Hematopoietic multipotent progenitor cell (in vitro differentiated cells): ENCODE measurements at places on chromosomes 3 and 15. TPM values are rescaled to one million over a fixed set of nuclear protein-coding genes. Genes with fewer than 3 reads are reported as not detected.

DNA sequence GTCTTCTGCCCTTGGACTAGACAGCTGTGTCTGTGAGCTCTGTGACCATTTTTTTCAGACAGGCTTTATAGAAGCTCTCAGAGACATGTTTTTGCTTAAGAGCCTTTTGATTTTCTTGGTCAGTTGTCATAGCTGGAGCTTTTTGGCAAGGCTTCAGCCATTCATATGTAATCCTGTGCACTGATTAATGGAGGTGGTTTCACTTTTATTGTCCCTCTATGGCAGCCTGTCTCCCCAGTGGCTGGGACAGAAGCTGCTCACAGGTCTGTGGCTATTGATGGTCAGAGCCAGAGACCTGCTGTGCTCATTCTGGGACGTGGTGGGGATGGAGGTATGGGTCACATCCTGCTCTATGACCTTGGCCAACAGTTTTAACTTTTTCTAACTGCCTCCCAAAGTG lies 226.6 kb upstream of the LRRFIP2 start:
- DNase-seq = no peak

DNA sequence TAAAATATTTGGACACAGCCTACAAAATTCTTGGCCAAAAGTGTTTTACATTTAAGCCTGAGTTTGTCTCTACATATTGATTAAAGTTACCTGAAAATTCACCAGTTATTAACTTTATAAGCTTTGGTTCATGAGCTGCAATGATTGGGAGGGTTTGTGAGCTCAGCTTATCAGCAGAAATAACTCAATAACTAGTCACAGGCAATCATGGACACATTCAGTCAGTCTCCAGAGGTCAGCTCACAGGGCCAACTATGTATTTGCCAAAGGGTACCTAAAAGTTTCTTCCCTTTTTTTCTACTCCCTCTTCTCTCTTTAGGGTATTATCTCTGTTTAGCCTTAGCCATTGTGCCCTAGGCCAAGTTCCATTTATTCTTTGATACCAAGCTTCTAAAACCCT lies 145.9 kb downstream of the ZPLD1 start:
- no peak for DNase-seq

DNA sequence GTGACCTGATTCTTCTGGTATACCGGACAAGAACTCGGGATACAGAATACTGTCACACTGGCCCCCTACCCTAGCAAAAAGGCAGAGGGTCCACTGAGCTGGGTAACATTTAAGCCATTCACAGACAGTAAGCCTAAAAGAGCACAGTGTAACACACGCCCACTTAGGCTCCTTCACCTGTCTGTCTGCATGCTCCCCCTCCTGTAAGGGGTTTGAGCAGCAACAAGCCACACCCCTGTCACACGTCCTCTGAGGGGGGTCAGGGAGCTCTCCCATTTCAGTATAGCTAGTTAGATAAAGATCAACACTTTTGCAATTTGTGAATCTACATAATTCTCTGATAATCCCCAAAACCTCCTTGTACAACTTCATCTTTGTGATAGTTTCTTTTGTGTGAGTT lies 586.3 kb upstream of the LMCD1 start:
- no peak for DNase-seq

- no peak for DNase-seq
Measured at GRCh38 chr3:81684751-81685395, 76.6 kb downstream of the GBE1 start.

- DNase-seq = no peak
Measured at GRCh38 chr3:48047841-48048464, 31.7 kb upstream of the MAP4 start.

DNA sequence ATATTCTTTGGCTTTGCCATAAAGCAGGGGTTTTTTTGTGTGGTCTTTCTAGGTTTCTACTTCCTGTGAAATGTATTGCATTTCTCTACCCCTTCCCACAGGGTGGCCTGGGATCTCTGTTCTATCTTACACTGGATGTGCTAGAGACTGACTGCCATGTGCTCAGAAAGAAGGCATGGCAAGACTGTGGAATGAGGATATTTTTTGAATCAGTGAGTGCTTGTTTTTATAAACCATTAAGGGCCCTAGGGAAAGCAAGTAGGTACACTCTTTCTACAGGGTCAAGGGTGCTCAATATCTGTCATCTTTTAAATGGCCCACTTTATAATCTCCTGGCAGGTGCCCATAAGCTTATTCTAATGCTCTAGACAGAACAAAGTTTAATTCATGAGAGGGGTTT lies 730 bp downstream of the FETUB start:
- DNase-seq = no peak

FGF7 gene
- under 0.01 TPM for total RNA-seq

- DNase-seq = no peak
Measured at GRCh38 chr3:71358243-71358642, 225.3 kb downstream of the FOXP1 start.

DNA sequence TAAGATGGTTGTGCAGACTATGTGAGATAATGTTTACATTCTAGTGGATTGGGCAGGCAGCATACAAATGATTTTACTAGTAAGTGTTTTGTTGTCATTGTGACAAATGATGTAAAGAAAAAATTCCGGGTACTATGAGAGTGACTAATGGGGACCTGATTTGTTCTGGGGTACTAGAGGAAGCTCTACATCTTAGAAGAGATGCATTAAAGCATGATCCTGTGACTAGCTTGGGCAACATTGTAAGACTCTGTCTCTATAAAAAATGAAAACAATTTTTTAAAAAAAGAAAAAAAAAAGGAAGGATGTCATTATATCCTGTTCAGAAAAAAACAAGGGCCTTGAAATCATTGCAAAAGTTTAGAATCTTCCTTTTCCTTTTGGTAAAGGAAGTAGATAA lies 58.1 kb upstream of the MYRIP start:
- DNase-seq = no peak

DNA sequence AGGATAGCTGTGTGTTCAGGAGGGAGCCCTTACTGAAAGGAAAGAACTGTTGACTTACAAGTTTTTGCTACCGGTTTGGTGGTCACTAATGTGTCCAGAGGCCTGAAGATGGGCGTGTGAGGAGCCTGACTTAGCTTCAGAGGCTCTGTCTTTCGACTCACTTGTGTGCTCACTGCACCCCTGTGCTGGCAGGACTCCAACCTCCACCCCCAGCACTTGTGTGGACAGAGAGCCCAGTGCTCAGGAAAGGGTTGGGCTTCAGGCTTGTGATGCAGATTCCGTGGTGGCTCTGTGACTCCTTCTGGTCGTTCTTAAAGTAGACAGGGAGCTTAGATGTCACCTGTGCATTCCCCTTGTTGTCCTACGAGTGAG lies 100.9 kb downstream of the PGPEP1L start:
- no peak for DNase-seq

GRCh38 chr3:89440386-89440785 lies 333.0 kb downstream of the EPHA3 start:
- no peak for DNase-seq

DNA sequence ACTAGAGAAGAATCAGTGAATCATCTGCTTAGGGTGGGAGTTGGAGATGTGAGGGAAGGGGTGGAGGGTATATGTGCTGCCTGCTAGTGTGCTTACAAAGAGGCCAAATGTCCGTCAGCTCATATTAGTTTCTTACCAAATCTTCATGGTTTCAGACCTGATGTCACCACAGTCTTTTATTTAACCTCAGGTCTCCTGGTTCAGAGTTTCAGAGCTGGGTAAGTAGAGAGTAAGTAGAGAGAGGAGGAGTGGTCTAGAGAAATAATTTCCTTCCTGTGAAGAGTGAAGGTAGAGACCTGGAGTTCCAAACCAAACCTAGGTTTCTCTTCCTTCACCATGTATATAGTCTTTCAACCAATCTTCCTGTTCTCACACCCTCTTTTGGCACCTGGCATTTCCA lies 17.5 kb upstream of the P2RY1 start:
- DNase-seq = no peak

NDUFB5 gene
- total RNA-seq = 20.7 TPM

UTS2B gene
- total RNA-seq = under 0.01 TPM

- peak; percentile 25 for DNase-seq
Measured at GRCh38 chr3:77254967-77255831, 215.3 kb downstream of the ROBO2 start.

SERINC4 gene
- under 0.01 TPM for total RNA-seq

GRCh38 chr3:99330281-99330680 lies 308.1 kb upstream of the COL8A1 start:
- DNase-seq = no peak

- DNase-seq = no peak
Measured at GRCh38 chr3:31906182-31906581, 74.9 kb downstream of the OSBPL10 start.

- DNase-seq = no peak
Measured at GRCh38 chr3:7709376-7710082, 792.1 kb upstream of the LMCD1 start.

DNA sequence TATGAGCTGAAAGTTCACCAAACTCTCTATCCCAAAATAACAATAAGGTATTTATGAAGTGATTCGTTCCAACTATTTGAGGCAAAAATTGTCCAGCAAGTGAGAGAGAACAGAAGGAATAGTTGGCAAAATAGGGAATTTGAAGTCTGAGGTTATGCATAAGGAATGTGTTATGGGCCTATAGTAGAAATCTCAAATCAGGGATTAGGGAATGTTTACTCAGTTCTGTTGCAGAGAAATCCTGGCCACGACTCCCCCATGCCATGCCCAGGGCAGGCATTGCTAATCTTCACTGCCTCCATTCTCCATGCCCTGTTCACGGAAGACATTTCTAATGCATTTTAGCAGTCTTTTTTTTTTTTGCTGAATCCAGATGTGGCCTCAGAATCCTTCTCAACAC lies 58.6 kb downstream of the FLNB start:
- no peak for DNase-seq

PRSS50 gene
- under 0.01 TPM for total RNA-seq

DUOXA1 gene
- under 0.01 TPM for total RNA-seq

GRCh38 chr3:212432-212831 lies 15.9 kb downstream of the CHL1 start:
- DNase-seq = no peak

GRCh38 chr3:131553495-131554247 lies 50.9 kb upstream of the MRPL3 start:
- DNase-seq = no peak

- no peak for DNase-seq
Measured at GRCh38 chr3:61600195-61600594, 38.8 kb downstream of the PTPRG start.

DNA sequence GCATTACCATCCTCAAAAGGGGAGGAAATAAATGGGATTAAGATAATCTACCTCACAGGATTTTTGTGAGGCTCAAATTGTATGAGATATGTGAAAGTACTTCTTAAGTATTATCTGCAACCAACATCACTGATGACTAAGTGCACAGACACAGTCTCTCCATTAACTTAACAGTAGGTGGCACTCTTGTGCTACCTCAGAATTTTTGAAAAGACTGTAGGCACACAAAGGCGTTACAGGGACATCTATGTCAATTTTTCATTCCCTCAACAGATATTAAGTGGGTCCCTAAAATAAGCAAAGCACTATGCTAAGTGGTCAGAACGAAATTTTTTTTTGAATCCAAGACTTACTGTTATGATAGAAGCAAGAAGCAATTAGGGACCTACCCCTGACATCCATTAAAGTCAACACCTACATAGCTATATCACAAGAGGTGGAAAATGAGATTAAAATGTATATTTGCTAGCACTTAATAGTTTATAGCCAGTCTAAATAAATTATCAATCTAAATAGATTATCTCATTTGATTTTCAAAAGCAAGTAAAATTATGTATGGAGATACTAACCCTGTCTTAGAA lies 52.9 kb downstream of the RYK start:
- DNase-seq = peak; percentile 80

DNA sequence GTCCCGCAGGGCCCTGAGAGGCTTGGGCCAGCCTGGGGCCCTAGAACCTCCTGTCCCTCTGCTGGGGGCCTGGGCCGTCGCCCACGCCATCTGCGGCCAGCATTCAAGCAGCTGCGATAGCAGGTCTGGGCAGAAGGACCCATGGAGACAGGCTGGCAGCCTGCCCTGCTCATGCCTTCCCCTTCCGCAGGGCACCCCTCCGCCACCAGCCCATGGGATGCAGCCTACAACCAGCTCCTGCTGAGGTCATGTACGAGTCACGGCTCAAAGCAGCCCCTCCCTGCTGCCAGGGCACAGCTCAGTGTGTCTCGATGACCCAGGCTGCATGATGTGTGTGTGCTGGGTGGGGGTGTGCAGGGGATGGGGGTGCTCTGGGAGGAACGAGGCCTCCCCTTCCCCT lies 27.8 kb downstream of the DUSP7 start:
- DNase-seq = no peak

- no peak for DNase-seq
Measured at GRCh38 chr3:43327582-43327979, 41.2 kb downstream of the SNRK start.
